Trophoblast cell (in vitro differentiated cells and primary cell): ENCODE measurements at places on chromosomes 11 and 22.

DNA sequence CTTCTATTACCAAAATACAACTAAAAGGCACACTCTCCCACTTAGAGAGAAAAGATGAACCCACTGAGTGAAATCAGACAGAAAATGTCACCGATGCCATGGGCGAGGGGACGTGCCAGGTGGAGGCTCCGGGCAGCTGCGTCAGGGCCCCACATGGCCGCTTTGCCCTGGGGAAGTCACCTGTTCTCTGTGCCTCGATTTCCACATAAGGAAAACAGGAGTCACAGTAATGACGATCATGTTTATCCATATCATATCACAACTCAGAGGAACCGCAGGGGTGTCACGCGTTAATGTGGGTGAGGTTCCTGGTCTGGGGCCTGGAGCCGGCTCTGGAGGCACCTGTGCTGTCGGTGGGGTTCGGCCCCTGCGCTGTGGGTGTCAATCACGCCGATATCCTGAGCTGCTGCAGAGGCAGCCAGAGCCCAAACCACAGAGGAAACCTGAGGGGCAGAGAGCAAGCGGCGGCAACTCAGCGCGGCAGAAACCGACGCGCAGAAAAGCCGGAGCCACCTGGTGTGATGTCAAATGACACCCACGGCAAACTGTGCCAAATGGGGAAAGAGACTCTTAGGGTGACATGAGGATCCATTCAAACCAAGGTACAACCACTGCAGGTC is 243.7 kb downstream of the BRD1 start:
- DNase-seq = no peak

GRCh38 chr22:45548991-45549761 is 46.5 kb downstream of the FBLN1 start:
- peak; percentile 26 for DNase-seq

DNA sequence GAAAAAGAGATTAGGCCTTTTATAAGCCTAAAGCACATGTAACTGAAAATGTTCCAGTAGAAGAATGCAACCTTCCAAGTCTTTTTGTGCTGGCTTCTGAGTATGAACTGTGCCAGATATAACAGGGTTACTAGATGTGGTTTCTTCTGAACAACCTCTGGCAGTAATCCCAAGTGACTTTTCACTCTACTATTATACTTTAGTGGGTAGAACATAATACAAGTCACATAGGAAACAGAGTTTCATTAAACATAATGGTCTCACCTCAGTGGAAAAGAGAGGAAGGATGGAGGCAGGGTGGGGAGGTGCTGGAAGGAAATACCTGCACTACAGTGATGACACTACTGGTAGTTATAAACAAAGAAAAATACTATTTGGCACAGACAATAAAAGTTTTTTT is 81.3 kb downstream of the PHF21A start:
- no peak for DNase-seq

DNA sequence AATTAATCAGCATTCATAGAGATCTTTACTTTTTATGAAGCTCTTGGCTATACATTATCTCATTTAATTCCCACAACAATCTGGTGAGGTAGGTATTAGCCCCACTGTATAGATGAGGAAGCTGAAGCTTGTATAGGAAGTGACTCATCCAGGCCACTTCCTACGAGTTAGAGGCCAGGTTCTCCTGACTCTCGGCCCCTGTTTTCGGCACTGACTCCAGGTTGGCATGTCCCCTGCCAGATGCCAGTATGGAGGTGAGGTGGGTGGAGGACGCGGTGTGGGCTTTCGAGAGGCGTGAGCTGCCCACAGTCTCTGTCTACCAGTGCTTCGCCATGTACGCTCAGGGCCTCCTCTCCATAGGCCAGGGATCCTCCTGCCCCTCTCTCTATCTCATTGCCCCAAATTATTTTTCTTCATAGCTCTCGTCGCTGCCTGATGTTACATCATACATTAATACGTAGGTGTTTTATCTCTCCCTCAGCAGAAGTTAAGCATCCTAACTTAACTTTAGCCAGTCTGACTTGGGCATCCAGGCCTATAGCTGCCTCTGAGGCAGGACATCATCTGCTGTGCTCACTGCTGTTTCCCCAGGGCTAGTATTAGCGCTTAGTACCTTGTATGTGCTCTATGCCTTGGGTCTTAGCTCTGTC is 9.0 kb downstream of the DGAT2 start:
- DNase-seq = no peak

DNA sequence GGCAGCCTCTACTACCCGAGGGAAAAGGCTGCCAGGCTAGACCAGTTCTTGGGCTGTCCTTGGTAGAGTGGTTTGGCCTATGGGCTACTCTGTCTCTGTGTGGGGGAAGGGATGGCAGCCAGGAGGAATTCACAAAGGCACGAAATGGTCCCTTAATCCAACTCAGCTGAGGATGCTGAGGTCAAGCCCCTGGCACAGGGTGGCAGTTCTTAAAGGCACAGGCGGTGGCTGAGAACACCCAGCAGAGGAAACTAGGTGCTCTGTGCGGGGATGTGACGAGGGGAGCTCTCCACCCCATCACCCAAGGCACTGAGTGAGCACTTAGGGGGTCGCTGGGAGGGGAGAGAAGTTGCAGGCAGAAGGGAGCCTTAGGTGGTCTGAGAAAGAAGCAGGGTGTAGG is at the start of gene MFRP:
Gene MFRP (minus strand): TSS at position 101 of the 400 bp plus-strand sequence. CDS start 192 bp downstream, outside the sequence.
- DNase-seq = no peak

GRCh38 chr11:110152199-110152598 is 59.0 kb downstream of the ZC3H12C start:
- no peak for DNase-seq
